ENCODE measurements at places on chromosomes 1 and 21. TPM values are rescaled to one million over a fixed set of nuclear protein-coding genes. Genes with fewer than 3 reads are reported as not detected.

GRCh38 chr1:60949154-60949825 lies 133.1 kb upstream of the NFIA start:
- no peaks in the 10 kb centered on the region for H3K36me3 ChIP-seq
- no peak overlapping the region for H3K27ac ChIP-seq
- no peaks in the 10 kb centered on the region for H3K27me3 ChIP-seq

DNA sequence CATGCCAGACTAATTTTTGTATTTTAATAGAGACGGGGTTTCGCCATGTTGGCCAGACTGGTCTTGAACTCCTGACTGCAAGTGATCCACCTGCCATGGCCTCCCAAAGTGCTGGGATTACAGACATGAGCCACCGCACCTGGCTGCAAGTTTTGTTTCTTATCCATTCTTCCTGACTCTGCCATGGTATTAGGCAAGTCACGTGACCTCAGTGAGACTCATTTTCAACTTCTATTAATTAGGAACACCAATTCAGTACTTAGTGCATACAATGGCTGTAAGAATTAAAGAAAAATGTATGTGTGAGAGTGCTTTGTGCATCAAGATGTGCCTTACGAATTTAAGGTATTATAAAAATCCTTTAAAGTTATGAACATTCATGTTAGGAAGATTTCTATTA lies 111.2 kb downstream of the CACNA1E start:
- H3K27ac ChIP-seq = no peak overlapping the region
- no peaks in the 10 kb centered on the region for H3K27me3 ChIP-seq
- no peak for DNase-seq
- no peaks in the 10 kb centered on the region for H3K4me1 ChIP-seq

DNA sequence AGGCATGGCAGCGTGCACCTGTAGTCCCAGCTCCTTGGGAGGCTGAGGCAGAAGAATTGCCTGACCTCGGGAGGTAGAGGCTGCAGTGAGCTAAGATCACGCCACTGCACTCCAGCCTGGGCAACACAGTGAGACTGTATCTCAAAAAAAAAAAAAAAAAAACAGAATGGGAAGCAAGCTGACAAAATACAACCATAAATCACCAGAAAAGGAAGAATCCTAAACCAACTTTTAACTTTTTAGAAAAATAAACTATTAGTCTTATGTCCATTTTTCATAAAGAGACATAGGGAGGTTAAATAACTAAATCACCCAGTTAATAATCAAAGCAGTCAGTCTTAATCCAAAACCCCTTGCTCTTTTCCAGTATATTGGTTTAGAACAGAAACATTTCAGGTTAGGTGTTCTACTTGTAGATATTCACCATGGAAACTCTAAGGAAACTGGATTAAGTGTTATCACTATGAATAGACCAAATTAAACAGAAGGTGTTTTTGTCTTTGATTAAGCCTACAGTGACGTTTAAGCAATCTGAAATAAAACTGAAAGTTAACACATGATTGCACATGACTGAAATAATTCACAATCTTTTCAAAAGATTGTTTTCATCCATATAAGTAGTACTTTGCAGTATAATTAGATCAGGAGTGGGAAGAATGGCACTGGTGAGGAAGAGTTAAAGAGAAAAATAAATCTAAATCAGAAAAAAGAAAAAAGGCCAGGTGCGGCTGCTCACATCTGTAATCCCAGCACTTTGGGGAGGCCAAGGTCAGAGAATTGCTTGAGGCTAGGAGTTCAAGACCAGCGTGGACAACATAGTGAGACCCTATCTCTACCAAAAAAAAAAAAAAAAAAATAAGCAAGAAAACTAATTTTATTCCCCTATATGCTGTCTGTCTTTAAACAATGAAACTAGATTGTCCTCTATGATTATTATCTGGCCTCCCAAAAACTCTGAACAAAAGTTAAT lies 9.6 kb downstream of the CDC42BPA start:
- H3K36me3 ChIP-seq = 0 out of 2 replicates have a peak, but pooled peaks cover 3% of the 10 kb centered on the region
- peaks cover 4% of the 10 kb centered on the region for H3K4me1 ChIP-seq
- no peak for DNase-seq
- H3K4me3 ChIP-seq = no peak overlapping the region

DNA sequence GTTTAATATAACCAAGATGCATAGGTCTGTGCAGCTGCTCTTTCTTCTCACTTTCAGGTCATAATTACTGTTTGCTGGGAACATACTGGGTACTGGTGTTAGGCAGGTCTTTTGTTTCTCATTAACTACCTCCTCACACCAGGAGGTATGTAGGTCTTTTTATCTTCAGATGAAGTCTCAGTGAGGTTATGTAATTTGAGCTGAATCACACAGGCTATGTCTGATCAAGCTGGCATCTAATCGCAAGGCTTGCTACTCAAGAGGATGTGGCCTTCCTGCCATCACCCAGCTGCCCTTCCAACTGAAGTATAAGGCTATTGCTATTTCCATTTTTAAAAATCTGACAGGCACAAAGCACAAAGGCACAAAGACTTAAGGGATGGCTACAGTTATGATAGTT lies 96.4 kb downstream of the RUNX1 start:
- no peak overlapping the region for H3K4me3 ChIP-seq
- DNase-seq = no peak
- H3K4me1 ChIP-seq = peaks cover 9% of the 10 kb centered on the region
- H3K27me3 ChIP-seq = no peaks in the 10 kb centered on the region
- H3K36me3 ChIP-seq = no peaks in the 10 kb centered on the region

CD48 gene
- polyA plus RNA-seq = not detected
